8988T (cell line): ENCODE measurements at places on chromosomes 7 and 10.

DNA sequence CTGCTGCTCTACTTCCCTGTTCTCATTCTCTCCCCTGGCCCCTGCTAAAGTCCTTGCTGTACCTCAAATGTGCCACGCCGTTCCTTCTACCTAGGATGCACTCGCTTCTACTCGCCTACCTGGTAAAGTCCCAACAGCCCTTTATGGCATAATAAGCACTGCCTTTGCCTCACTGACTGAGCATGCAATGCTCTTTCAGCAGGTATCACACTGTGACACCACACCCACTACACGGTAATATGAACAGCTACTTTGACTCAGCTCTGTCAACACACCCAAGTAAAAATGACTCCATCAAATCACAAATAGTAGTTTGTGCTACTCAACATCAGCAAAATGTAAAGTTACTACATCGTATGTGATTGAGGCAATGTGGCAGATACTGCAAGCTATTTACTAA, 37.6 kb downstream of the FAM204A start:
- DNase-seq, result no peak

- no peak for DNase-seq
Observed at GRCh38 chr10:98330987-98331386, 63.0 kb upstream of the LOXL4 start.

GRCh38 chr10:34104829-34105572, 710.1 kb downstream of the PARD3 start:
- DNase-seq, result no peak

DNA sequence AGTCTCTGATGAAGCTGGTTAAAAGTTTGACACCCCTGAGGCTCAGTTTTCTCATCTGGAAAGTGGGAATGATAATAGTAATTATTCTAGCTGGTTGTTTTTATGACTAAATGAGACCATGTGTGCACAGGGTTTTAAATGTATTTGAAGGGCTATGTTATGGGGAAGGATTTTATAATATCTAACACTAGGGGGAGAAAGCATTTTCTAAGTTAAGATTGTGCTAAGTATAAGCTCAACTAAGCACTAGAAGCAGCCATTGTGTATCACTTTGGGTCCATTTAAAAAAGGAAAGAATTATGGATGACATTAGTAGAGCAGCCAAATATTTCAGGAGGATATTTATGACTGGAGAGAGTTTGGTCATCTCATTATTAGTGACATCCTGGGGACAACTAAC, 49.5 kb upstream of the CREB5 start:
- DNase-seq, result no peak

DNA sequence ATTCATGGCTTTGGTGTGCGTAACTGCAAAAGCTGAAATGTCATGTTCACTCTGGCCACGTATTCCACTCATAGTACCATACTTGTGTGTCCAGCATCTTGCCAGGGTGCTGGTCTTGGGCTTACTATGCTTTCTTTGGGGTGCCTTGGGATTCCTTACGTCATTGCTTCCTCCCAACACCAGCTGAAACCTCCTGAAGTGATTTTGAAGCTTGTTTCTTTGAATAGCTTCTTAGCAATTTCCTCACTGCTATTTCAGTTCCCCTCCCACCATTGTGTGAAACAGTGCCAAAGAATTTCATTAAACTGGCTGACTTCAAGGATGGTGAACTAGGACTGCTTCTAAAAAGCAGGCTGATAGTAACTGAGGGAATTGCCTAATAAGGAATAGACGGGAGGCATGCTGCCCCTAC, 36.9 kb downstream of the ENTPD1 start:
- no peak for DNase-seq

GRCh38 chr7:50957431-50957830, 174.7 kb upstream of the GRB10 start:
- DNase-seq, result no peak

- DNase-seq, result no peak
Observed at GRCh38 chr10:82068501-82068900, 193.5 kb downstream of the NRG3 start.

DNA sequence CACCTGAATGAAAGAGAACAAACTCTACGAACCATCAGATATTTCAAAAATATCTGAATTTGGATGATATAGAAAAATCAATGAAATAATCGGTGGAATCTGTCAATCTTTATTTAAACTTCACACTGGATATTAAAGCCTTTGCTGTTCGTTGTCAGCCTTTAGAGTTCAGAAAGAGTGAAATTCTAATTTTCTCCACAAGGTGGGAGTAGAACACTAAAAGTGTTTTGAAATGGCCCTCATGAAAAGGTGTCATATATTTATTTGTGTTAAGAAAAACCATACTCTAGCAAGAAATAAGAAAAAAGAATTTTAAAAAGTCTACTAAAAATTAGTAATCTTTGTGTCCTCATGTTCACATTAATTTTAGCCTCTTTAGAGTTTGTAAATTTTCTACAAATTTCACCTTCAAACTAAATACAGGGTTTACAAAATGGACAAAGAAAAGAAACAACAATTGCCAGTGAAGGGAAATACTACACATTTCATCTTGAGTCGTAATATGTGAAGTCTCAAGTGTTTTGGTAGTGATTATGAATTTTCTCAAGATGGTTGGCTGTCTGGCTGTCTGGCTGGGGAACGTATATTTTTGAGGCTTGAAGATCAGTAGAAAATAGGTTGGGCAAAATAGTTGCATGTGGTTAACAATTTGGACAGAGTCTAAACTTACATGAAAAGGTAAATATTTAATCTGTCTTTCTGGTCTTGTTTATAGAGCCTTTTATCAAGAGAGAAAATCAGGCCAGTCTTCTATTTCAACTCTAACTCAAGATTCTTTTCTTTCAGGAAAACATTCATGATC, 43.7 kb downstream of the DNAJB9 start:
- no peak for DNase-seq
